ENCODE measurements at places on chromosomes 5 and 9.

- DNase-seq = no peak
Measured at GRCh38 chr5:421287-421880, 21.6 kb upstream of the EXOC3 start.

GRCh38 chr9:102032614-102033013 lies 294.2 kb upstream of the GRIN3A start:
- no peak for DNase-seq

- DNase-seq = peak; percentile 65
Measured at GRCh38 chr5:175521313-175521833, 43.0 kb downstream of the SFXN1 start.

DNA sequence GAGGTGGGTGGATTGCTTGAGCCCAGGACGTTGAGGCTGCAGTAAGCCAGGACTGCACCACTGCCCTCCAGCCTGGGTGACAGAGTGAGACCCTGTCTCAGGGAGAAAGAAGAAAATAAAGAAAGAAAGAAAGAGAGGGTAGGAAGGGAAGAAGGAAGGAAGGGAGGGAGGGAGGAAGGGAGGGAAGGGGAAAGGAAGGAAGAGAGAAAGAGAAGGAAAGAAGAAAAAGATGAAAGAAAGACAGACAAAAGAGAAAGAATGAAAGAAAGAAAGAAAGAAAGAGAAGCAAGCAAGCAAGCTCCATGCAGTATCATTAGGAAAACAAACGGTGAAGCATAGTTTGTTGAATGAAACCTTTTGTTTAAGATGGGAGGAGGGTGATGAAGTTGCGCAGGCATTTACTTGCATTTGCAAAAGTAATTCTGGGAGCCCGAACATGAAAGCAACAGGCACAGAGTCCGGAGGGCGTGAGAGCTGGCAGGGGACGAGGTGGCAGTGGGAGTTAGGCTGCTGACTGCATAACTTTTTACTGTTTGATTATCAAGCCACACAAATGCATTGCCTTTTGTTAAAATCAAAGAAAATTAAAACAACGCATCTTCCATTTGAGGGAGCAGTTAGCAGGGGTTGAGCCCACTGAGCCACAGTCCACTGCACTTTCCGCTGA lies 26.0 kb upstream of the CEP72 start:
- no peak for DNase-seq

- DNase-seq = no peak
Measured at GRCh38 chr5:133341296-133341695, 271.0 kb downstream of the FSTL4 start.

- no peak for DNase-seq
Measured at GRCh38 chr5:180607861-180608571, 16.7 kb upstream of the SCGB3A1 start.

GRCh38 chr9:107707428-107707837 lies 217.9 kb upstream of the KLF4 start:
- no peak for DNase-seq

- no peak for DNase-seq
Measured at GRCh38 chr5:10360686-10361085, 7.2 kb downstream of the MARCHF6 start.

GRCh38 chr5:59588922-59589321 lies 304.6 kb downstream of the PDE4D start:
- DNase-seq = no peak

- DNase-seq = no peak
Measured at GRCh38 chr9:4174546-4175175, 125.2 kb downstream of the GLIS3 start.

DNA sequence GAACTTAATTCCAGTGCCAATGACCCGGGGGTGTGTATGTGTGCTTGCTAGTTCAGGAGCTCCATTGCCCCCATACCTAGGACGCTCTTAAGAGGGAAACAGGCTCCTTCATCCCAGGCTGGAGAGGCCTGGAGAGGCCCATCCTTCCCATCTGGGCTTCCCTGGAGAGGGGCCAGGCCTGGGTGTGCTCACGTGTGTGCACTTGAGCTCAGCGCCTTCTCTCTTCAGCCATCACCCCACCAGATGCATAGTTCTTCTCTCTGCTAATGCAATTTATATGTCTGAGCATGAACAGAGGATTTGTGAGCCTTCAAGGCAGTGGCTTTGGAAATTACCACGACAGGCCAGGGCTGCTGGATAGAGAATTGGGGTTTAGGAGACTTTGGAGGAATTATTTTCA lies 48.6 kb upstream of the SHB start:
- DNase-seq = no peak

DNA sequence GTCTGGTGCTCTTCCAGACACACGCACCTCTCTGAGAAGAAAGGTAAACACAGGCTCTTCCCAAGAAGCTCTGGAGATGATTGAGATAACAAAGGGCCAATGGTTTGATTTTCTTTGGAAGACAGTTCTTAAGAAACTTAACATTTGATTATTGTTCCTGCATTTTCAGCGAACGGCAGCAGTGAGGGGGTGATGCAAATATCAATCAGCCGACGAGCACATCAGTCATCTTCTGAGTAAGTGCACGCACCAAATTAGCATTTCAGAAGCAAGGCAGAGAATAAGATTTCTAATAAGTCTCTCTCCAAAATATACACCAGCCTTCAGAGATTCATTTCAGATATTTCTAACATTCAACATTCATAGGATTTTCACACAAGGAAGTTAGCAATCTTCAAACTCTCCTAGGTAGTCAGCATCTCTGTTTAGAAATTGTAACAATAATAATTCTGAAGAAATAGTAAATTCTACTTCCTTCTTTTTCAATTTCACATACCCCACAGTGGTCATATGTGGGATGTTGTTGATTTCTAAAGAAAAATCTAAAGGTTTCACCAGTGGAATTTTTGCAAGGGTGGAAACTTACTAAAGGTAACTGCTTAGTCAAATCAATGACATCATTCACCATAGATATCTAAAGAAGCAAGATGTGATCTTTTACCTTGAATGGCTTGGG lies 250.3 kb downstream of the SEC61B start:
- no peak for DNase-seq

DNA sequence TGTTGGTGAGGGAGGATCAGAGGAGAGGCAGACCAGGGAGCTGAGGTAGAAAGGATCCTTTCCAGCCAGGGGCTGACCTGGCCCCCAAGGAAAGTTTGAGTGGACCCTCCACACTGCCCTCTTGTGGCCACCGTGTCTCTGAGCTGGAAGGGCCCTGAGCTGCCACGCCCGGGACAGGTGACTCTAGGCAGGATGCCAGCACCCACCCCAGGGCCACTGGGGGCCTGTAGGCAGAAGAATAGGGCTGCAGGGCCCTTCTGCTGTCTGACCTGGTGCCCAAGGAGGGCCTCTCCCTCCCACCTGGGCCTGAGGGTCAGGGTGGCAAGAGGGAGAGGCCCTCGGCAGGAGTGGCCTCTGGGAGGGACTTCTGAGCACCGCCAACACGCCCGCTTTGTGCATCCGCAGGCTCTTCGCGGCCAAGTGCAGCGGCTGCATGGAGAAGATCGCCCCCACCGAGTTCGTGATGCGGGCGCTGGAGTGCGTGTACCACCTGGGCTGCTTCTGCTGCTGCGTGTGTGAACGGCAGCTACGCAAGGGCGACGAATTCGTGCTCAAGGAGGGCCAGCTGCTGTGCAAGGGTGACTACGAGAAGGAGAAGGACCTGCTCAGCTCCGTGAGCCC lies 76.8 kb downstream of the LMX1B start:
- DNase-seq = peak; percentile 58

- DNase-seq = no peak
Measured at GRCh38 chr9:120474591-120475243, 105.2 kb downstream of the CDK5RAP2 start.

DNA sequence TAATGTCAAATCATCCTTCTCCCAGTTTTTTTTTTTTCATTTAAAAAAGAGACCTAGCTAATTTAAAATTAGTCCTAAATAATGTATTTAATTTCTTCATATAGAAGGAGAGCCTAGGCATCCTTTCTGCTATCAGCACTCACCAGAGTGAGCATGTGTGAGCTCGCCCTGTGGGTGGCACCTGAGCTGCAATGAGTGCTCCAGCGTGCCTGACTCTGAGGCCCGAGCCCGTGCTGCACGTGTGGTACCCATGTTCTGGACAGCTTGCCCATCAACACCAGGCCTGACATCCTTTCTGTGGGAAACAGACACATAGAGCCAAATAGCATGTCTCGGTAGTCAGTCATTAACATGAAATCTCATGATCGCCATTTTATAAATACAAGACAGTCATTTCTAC lies 381.4 kb downstream of the DTWD2 start:
- DNase-seq = no peak

DNA sequence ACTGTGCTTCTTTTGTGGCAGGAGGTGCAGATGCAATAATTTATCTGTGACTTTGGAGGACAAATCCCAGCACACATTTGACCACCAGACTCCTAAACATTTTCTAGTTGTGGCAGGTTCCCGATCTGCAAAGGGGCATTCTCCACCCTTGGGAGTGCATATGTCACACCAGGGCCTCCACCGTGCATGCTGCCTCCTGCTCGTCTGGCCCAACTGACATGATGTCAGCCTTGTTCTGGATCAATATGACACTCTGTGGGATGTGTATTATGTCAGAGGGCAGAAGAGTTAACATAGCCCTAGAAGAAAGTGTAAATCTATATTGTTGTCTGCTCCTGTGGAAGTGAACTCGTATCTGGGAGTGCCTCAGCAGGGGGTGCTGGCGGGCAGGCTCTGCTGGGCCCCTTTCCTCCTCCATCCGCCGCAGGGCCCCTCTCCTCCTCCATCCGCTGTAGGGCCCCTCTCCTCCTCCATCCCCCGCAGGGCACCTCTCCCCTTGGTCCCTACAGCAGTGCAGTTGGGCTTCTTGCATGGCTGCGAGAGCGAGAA lies 97.7 kb upstream of the PPP1R26 start:
- no peak for DNase-seq

- no peak for DNase-seq
Measured at GRCh38 chr5:172477466-172477865, 23.1 kb upstream of the SH3PXD2B start.

- no peak for DNase-seq
Measured at GRCh38 chr5:10451137-10451824, 9.6 kb downstream of the ROPN1L start.

DNA sequence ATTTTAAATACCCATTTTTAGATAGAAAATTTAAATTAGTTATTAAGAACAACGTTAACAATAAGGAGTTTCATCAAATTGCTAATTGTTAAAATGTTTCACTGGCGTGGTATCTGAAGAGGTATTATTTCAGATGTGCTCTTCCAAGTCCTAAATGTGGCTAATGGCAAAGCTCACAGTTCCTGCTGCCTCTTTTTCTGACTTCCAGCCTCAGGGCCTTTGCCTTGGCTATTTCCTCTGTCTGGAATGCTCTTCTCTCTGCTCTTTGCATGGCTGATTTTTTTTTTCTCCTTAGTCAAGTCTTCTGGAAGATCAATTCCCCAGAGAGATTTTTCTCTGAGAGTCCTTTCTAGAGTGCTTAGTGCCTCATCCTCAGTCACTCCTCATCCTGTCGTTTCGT lies 9.6 kb upstream of the SSBP2 start:
- DNase-seq = no peak

- DNase-seq = no peak
Measured at GRCh38 chr5:164941132-164941531, 1435.7 kb downstream of the MAT2B start.

DNA sequence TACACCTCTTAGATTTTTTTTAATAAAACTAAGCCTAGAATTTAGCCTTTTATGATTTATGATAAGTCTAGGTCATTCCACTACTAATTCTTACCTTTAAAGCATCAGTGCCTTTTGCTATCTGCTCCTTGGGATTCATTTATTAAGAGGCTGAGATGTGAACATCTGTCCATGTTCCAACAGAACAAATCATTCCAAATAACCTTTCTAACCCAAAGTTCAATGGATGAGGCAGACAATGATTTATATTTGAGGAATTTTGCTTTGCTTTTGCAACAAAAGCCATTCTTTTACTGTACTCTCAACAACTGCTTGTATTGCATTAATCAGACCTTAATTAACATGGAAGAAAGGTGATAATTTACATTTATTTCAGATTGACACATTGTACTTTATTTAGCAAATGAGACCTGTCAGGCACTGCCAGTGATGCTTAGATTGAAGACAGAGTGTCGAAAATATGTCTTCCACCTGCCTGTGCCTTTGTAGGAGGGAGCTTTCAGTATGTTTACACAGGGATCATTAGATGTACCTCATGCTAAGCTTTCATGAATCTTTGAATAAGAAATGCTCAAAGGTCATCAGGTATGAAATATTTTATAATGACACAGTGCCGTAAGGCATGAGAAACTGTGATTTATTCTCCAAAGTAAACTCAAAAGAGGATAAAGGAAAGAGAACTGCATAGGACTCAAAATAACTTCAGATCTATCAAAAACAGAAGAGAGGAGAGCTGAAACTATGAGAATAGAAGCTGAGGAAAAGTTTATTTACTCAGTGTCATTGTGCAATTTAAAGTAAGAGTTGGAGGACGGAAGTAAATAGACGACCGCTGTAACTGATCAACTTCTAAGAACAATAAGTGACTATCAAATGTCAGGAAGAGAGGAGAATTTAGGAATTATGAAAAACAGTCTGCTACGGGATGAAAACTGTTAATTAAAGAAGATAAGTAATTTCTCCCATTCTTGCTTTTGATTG lies 36.7 kb upstream of the IZUMO3 start:
- no peak for DNase-seq

DNA sequence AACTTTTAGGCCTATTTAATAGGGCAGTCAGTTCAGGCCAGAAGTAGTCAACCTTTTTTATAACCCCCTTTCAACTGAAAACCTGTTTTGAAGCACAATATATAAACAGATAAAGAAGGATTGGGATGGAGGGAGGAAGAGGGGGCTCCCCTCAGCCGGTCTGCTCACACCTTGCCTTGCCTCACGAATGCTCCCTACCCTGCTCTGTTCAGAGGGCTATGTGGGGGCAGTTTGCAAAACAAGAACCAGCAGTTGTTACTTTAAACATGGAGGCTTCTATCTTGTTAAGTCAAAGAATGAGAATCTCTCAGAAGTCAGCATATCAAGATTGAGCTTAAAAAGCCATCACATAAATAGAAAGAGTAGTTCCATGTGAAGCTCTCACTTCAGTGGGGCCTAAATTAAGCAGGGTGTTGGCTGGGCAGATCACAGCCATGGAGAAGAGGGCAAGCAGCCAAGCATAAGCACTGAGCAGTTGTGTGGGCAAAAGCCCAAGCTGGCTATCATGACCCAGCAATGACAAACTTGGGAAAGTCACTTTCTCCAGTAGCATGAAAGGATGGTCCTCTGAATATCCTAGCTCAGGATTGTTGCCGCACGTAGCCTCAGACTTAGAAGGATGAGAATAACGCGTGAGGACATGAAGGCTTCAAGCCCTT lies 70.6 kb downstream of the ALDH1A1 start:
- no peak for DNase-seq

DNA sequence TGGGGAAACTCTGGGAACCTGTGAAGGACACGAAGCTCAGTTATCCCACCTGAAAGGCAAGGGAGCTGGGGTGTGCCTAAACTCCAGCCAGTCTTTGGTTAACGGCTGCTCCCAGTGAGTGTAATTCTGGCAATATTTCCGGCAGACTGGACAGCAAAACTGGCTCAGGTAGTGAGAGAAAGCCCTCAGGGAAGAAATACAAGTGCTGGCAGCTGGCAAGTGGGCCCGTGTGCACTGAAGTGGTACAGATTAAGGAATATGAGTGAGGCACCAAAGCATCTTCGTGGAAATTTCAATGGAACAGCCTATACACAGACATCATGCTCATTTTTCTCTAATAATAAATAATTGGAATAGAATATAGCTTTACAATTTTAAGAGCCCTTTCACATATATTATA lies 56.2 kb downstream of the ABHD17B start:
- no peak for DNase-seq

GRCh38 chr5:15791274-15791673 lies 291.3 kb downstream of the FBXL7 start:
- no peak for DNase-seq

Measured in stimulated activated effector memory CD8-positive, alpha-beta T cell treated with anti-CD3 and anti-CD28 coated beads, Interleukin-12 subunit alpha, Interleukin-12 subunit beta, amount 100 ng/mL, for 72 hours (primary cell).